Upper lobe of right lung (tissue), 1 donor: ENCODE measurements at places on chromosomes 7 and 10. TPM values are rescaled to one million over a fixed set of nuclear protein-coding genes. Genes with fewer than 3 reads are reported as not detected.

The SCRN1 gene
- 36.1 TPM for total RNA-seq

The ANLN gene
- total RNA-seq: 3.3 TPM

The AGAP9 gene
- total RNA-seq: 6.0 TPM

The TRIM50 gene
- 0.20 TPM for total RNA-seq

The FAM25G gene
- total RNA-seq: not detected

The NME8 gene
- total RNA-seq: 2.1 TPM

The GPC2 gene
- 0.49 TPM for total RNA-seq

The GIMAP5 gene
- total RNA-seq: 41.8 TPM

The CLDN3 gene
- 11.8 TPM for total RNA-seq

The GRM8 gene
- not detected for total RNA-seq

The HOXA7 gene
- 2.9 TPM for total RNA-seq

The RHOBTB1 gene
- total RNA-seq: 14.5 TPM

The AIMP2 gene
- total RNA-seq: 20.3 TPM
